ENCODE measurements at places on chromosomes 11 and 22. TPM values are rescaled to one million over a fixed set of nuclear protein-coding genes. Genes with fewer than 3 reads are reported as not detected.

GRCh38 chr22:39212721-39213376 is 31.9 kb downstream of the PDGFB start:
- DNase-seq: no peak

DNA sequence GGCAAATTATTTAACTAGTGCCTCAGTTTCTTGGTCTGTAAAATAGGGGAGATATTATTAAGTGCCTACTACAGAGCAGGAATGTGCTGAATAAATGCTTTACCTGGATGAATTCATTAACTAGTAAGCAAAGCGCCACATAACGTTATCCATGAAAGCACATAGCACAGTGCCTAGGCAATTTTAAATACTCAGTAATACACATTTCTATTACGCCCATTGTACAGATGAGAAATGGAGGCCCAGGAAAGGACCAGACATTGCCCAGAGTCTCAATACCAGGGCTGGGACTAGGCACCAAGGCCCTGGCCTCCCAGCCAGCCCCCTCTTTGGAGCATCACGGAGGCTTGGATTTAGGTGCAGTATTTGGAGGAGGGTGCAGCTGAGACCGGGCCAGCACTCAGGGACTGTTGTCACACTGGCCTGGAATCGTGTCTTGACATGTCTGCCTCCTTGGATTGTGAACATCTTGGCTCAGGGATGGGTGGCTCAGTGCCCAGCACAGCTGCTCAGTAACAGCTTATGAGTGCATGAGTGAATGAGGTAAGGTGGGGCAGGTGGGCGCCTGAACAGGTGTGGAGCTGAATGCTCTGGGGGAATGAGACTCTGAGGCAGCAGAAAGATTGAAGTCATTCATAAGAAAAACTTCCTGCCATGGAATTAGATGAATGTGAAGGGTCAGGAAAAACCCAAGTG is 42.1 kb upstream of the TPBGL start:
- DNase-seq: no peak

- DNase-seq: no peak
These were observed 217.3 kb upstream of the ARHGAP42 start for GRCh38 chr11:100469835-100470234.

DNA sequence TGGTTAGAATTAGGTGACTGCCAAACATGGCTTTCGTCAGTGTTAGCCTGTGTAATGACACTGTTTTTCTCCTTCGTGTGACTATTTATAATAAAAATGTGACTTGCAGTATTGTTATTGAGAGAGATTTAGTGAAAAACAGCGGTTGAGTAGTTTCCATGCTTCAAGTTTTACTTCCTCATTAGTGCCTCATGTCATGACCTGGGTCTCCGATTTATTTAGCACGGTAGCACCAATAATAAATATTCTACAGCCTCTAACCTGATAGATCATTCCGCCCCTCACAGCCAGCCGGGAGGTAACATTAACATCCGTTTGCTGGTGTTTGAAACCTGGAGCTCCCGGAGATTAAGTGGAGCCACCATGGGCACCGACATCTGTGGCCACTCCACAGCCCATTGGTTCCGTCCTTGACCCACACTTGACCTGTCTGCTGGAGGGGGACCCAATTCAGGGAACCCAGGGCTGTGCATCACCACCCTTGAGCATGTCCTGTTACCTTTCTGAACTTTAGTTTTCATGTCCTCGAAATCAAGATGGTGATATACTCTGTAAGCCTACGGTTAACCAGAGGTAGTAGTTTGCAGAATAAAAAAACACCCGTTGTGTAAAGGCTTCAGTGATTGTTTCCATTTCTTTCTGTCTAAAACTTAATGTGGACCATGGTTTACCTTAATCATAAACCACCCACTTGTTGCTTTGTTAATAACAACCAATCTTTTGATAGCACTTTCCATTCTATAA is 104.1 kb downstream of the ATXN10 start:
- no peak for DNase-seq

DNA sequence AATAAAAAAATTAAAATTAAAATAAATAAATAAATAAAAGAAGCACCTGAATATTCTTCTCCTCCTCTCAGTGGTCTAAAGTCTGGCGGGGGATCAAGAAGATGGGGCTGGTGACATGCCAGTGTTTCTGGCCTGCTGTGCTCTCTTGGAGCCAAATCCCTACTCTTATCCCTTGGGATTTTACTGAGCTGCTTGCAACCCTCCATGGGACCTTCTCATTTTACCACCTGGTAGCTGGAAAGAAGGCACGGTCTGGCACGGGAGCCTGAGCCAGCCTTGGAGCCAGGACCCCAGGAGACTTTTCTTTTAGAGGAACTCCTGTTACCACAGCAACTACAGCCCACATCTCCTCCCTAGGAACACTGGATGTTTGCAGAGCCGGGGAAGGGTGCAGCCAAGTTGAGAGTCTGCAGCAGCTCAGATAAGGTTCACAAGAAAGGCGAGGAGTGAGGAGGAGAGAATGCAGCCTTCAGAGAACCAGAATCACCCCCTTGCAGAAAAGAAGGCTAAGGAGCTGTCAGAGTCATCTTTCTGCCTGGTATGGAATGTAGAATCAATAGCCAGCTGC is 21.4 kb downstream of the CD6 start:
- DNase-seq: no peak

The AP5B1 gene
- polyA plus RNA-seq: 9.1 TPM

The SLC2A11 gene
- 4.2 TPM for polyA plus RNA-seq

DNA sequence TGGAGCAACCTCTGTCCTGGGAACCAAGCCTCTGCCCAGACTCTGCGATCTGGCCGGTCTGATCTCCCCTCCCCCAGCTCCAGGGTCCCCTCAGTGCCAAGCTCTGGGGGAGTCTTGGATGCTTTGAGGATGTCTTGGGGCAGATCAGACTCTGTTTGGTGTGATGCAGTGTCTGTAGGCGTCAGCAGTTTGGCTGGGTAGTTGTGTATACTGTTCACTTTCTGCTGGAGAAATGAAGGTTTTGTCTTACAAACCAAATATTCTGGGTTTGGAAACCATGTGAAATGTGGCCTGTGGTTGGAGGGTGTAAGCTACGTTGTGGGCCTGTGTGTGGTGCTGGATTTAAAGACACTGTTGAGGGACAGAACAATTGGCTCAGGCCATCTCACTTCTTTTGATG is 4.6 kb downstream of the INSC start:
- no peak for DNase-seq

DNA sequence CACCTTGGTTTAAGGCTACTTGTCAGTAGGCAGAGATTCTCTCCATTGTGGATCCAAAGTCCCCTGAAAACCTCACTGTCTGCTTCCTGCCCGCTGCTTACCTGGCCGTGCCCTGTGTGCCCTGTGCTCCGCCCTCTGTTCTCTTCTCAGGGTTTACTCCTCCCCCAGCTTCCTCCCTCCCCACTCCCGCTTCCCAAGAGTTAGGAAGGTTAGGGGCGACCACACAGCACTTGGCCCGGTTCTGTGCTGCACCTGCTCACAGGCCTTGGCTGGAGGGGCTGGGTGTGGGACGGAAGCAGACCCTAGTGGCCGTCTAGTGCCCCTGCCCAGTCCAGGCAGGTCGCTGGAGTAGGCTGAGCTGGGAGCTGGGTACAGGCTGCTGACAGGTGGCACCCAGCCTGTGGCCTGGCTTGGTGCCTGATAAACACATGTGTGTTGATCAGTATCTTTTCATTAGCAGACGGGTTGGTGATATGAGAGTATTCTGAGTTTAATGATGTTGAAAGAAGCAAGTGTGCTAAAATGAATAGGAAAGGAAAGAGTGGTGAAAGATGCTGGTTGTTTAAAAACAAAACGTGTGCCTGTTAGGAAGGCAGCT is 40.5 kb downstream of the GRAMD4 start:
- no peak for DNase-seq

The CD248 gene
- 0.10 TPM for polyA plus RNA-seq

GRCh38 chr11:117933475-117933874 is 4.3 kb upstream of the TMPRSS13 start:
- DNase-seq: no peak

DNA sequence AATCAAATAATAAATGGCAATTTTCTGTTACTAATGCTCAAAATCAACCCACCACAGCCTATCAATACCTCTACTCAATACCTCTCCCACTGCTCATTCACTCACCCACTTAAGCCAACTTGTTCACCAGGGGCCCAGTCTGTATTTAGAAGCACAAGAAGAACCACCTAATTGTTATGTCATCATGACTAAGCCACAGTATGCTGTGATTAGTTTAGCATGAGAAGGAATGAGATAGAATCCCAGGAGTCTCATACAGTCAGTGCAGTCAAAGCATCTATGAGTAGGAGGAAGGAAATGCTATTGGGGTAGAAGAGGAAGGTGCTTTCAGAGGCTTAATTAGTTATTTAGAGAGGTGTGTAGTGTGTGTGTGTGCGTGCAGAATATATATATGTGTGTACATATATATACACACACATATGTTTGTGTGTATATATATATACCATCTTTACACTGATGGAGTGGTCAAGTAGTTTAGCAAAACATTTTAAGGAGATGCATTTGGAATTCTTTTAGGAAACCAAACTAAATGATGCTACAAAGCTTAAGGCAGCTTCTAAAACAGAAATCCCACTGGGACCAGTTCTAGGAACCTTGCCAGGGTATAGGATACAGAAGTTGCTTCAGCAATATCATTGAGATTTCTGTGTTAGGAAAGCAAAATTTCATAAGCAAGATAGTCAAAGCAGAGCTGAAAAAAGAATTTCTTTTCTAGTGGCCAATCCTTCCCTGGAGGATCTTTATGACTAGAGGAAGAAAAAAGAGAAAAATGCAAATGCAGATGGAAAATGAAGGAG is 27.5 kb downstream of the KCNA4 start:
- DNase-seq: no peak

The B3GAT3 gene
- 36.0 TPM for polyA plus RNA-seq

DNA sequence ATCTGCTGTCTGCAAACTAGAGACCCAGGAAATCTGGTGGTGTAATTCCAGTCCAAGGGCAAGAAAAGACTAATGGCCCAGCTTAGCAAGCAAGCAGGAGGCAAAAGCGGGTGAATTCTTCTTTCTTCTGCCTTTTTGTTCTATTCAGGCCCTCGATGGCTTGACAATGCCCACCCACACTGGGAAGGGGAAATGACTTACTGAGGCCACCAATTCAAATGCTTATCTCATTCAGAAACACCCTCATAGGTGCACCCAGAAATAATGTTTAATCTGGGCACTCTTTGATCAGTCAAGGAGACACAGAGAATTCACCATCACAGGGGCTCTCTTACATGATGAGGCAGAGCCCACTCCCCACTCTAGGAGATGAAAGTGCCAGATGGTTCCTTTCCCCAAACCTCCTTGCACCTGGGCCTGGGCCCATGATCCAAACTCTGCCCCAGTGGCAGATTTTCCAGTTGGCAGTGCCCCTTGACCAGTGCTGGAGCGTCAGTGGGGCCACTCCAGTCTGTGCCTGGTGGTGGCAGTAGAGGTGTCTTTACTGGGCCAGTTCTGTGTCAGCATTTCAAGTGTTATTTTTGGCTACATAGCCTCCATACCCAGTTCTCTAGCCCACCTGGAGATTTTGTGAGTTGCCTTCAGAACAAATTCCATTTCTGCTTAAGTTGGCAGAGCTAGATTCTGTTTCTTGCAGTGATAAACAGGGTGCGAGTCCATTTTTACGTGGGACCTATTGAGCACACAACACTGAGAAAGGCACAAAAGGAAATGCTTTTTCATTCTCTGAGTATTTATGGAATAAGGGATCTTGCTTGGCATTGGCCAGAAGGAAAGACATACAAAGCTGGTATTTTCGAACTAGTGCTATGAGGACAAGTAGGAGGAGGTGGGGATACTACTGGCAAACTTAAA is 7.5 kb downstream of the ELMOD1 start:
- no peak for DNase-seq

- DNase-seq: no peak
These were observed 108.4 kb upstream of the CSNK2A3 start for GRCh38 chr11:11461473-11461872.

GRCh38 chr11:1650034-1650917 is 20.7 kb downstream of the KRTAP5-5 start:
- no peak for DNase-seq

The CCDC15 gene
- 0.81 TPM for polyA plus RNA-seq

DNA sequence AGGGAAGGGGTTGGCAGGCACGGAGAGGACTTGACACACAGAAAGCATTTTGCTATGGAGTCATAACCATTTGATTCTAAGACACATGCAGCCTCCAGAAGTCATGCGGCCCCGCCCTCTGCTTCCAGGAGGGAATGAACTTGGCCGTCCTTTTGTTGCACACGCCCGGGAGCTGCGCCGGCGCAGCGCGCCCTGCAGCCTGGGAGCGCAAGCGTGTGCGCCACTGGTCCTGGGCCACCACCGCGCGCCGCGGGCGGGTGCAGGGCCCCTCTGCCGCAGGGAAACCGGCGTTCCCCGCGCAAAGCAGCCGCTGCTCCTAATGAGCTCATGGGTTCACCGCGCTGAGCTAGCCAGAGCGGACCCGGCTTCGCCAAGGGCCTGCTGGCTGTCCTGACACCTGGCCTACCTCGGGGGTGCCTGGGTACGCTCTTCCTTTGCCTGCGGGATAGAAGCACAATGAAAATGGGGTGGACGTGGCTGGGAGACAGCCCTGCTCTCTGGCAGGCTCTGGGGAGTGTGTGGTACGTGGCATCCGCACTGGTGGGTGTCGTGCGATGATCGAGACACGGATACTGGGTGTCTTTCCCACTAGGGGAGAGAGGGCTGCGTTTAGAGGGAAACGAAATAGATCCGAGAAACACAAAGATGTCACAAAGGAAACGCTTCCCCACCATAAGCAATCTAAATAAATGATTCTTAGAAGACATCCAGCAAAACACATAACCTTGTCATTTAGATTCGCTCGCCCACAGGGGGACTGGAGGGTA is 669 bp downstream of the MICAL3 start:
- peak; percentile 16 for DNase-seq

DNA sequence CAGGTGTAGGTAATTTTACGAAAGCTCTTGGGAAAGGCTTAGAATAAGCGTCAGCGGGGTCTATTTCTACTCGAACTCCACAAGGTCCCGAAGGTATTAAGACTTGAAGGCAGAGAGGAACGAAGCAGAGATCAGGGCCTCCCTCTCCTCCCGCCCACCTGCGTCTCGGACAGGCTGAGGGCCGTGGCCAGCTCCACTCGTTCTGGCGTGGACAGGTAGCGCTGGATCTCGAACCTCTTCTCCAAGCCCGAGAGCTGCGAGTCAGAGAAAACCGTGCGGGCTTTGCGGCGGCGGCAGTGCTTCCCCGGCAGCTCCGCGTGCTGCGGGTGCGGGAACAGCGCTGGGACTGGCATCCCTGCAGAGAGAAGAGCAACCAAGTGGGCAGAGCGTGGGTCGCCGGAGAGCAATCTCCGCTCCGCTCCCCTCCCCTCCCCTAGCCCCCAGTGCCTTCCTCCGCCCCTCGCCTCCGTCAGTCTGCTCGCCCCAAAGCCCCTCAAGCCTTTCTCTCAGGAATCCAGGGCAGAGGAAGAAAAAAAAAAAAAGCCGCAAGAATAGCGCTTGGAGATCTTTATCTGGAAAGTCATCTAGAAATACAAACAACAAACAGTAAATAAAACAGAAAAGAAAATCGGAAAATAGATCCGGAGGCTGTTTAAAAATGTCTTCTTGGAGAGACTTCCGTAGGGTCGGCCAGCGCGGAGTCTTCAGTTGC is 2.4 kb downstream of the BSX start:
- no peak for DNase-seq

The KCNK7 gene
- not detected for polyA plus RNA-seq

- no peak for DNase-seq
These were observed 48.9 kb downstream of the ST3GAL4 start for GRCh38 chr11:126404367-126404766.

The RAC2 gene
- polyA plus RNA-seq: 922 TPM

The TBX1 gene
- not detected for polyA plus RNA-seq

GRCh38 chr22:17106785-17107546 is 14.2 kb downstream of the TMEM121B start:
- DNase-seq: no peak

Measured in CD4-positive, CD25-positive, alpha-beta regulatory T cell (primary cell).